IPS DF 19.7 (cell line): ENCODE measurements at places on chromosomes 7 and 10.

GRCh38 chr10:61733358-61733940 is 70.7 kb downstream of the CABCOCO1 start:
- peak; percentile 7 for DNase-seq

- DNase-seq = peak; percentile 99
Observed at GRCh38 chr7:138243430-138243829, 167.2 kb downstream of the AKR1D1 start.

GRCh38 chr7:23472046-23472445 is 1.8 kb upstream of the IGF2BP3 start:
- DNase-seq = no peak

- DNase-seq = no peak
Observed at GRCh38 chr10:71531485-71532446, 135.0 kb downstream of the CDH23 start.

- no peak for DNase-seq
Observed at GRCh38 chr7:141221007-141221612, 147.2 kb downstream of the TMEM178B start.

- no peak for DNase-seq
Observed at GRCh38 chr10:13997650-13998049, 333.1 kb downstream of the FRMD4A start.

DNA sequence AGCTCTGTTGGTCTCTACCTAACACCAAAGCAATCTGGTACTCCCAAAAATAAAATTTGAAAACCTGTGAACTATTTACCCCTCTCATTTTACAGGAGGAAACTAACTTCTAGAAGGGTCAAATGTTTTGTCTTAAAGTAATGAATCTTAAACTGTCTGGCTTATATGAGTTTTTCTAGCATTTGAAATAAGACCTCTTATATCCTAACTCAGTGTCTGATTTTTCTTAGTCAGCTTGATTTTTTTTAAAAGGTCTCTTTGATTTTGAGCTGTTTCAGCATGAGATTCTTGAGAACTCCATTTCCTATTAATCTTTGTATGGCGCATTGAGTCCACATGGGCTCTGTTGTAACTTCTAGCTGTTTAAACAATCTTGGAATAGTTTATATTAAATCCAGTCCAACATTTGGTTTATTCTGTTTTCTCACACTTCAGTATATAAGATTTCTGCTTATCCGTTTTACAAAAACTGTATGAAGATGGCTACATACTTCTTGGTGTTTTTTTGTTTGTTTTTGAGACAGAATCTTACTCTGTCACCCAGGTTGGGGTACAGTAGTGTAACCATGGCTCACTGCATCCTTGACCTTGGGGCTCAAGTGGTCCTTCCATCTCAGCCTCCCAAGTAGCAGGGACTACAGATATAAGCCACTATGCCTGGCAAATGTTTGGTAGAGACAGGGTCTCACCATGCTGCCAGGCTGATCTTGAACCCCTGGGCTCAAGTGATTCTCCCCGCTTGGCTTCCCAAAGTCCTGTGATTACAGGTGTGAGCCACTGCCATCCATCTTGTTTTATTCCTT is 91.1 kb downstream of the PPP1R9A start:
- DNase-seq = no peak

DNA sequence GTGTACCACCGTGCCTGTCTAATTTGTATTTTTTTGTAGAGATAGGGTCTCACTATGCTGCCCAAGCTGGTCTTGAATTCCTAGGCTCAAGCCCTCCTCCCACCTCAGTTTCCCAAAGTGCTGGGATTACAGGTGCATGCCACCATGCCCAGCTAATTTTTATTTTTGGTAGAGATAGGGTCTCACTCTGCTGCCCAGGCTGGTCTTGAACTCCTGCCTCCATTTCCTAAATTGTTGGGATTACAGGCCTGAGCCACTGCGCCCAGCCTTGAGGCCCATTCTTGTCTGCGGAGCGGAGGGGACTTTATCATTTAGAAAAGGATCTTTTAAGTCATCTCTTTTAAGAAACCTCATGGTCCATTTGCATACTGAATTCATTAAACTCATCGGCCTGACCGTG is 221.4 kb upstream of the SH2B2 start:
- DNase-seq = no peak

DNA sequence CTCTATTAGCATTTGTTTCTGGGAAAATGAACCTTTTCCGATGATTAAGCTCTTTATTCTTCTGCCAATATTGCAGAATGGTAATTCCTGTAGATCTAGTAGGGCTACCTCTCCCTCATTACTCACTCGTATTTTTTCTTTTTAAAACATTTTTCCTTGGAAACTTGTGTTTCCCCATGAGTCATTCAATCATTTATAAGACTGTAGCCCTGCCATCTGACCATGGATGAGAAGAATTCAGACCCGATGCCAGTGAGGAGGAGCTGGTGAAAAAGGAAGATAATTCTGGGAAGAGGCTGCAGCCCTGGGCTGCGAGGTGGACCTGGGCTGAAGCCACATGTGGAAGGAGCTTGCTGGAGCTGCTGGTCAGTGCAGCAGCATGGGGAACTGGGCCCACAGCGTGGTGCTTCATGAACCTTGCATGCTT is 242.8 kb downstream of the KLF6 start:
- no peak for DNase-seq

DNA sequence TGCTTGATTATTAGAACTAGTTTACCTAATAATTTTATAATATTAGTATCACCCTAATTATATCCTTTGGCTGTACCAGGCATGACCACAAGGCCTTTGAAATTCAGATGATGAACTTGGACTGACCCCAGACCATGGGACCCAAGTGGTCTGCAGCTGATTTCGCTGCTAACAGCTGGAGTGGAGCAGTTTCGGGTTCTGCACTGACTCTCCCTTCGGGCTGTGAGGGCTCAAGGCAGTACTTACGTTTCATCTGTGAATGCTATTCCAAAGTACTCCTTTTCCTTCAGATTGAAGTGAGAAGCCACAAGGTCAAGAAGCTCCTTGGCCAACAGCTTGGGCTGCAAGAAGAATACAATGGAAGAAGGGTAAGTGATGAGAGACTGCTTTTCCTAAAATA is 223.8 kb downstream of the PRPF18 start:
- no peak for DNase-seq

DNA sequence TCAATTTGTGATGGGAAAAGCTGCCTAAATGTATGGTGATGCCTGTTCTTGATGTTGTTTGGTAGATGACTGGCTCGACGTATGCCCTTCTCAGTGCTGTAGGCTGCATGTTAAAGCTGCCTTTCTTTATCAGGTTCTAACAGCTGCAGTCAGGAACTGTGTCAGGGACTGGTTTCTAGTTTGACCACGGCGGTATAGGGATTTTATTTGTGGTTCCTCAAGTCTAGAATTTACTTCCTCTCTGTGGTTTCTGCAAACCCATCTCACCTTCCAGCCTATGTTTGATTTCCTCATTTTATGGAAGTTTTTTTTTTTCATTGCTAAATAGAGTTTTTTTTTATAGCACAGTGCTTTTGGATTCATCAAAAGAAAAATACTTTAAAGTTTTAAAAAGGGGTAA is 26.5 kb downstream of the LMTK2 start:
- no peak for DNase-seq

- DNase-seq = no peak
Observed at GRCh38 chr10:79434821-79435251, 10.6 kb downstream of the ZCCHC24 start.

DNA sequence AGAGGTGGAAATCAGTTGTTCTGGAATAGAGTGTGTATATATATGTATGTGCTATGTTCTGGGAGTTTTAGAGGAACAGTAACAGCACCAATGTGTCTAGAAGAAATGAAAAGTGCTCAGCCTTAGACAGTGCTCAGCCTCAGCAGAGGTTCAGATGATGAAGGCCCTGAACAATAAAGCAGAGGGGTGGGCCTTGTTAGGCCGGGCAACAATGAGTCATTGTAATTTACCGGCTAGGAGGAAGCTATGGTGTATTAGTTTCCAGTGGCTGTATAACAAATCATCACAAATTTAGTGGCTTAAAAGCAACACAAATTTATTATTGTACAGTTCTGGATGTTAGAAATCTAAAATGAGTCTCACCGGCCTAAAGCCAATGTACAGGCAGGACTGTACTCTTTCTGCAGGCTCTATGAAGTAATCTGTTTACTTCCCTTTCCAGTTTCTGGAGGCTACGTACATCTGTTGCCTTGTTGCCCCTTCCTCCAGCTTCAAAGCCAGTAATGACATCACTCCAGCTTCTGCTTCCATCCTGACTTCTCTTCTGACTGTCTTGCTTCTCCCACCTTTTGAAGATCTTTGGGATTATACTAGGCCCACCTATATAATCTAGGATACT is 84.6 kb downstream of the CH25H start:
- no peak for DNase-seq

- DNase-seq = no peak
Observed at GRCh38 chr7:116165717-116166116, 44.6 kb upstream of the TES start.

DNA sequence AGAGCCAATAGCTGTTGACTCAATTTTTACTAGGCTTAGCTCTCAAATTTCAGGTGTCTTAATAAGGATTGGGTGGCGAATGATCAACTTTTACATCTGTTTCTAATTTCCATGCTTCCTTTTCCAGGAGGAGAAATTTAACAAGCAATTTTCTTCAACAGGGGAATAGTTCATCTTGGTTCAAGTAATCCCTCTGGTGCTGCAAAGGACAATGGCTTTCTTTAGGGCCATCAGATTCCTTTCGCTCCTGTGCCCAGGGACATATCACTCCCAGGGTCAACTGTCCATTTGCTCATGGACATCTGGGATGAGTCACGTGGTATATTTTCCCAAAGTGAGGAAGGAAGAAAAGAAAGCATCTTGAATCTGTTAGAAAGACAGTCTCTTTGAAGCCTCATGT is 313.3 kb downstream of the FRMD4A start:
- DNase-seq = no peak
